NCI-H524 treated with DMSO at 0.1 percent for 48 hours (cell line): ENCODE measurements at places on chromosomes 7 and 10.

- DNase-seq, result no peak
Observed at GRCh38 chr7:148699782-148700629, 1.3 kb downstream of the CUL1 start.

GRCh38 chr7:6423942-6424701 is 23.6 kb downstream of the DAGLB start:
- no peak for DNase-seq

- peak; percentile 76 for DNase-seq
Observed at GRCh38 chr7:80833289-80834268, 85.3 kb downstream of the SEMA3C start.

GRCh38 chr7:66739477-66739876 is 1.1 kb upstream of the RABGEF1 start:
- no peak for DNase-seq

- DNase-seq, result no peak
Observed at GRCh38 chr7:88095-88926, 104.1 kb upstream of the FAM20C start.
